ENCODE measurements at places on chromosomes 6 and 20.

DNA sequence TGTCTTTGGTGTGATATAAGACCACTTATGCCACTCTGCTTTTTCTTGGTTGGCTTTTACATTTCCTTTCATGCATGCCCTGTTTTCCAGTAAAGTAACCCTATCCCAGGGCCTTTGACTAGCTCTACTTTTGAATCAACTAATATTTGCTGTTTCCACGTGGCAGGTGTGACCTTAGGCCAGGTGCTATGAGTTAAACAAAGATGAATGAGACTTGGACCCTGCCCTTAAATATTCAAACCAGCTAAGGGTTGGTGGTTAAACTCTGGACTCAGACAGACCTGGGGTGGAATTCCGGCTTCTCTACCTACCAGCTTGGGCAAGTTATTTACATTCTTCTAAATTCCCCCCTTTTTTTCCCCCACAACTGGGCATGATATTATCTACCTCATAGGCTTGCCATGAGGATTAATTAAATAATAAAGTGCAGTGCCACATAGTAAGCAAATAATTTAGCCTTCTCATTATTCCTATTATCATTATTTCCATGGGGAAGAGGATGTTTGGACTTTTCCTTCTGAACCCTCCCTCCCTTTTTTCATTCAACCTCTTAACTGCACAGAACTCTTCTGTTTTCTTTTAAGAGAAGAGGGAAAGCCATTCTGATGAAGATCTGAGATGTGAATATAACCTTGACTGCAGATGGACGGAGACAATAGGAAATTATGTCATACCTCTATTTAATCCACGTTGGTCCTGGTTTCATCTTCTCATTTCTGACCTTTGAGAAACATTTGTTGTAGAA is 143.6 kb upstream of the TNFAIP3 start:
- no peak for DNase-seq

DNA sequence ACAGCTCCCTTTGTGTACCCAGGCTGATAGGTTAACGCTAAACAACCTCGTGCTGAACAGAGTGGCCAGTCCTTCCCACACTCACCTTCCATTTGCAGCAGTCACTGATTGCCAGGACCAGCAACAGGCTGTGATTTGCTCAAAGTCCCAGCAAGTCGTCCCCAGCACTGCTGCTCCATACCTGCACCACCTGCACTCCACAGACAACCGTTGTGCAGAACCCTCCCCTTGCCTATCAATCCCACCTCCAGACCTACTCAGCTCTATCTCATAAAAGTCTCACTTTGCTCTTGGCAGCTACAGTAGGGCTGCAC is 43.1 kb upstream of the SCML4 start:
- no peak for DNase-seq

DNA sequence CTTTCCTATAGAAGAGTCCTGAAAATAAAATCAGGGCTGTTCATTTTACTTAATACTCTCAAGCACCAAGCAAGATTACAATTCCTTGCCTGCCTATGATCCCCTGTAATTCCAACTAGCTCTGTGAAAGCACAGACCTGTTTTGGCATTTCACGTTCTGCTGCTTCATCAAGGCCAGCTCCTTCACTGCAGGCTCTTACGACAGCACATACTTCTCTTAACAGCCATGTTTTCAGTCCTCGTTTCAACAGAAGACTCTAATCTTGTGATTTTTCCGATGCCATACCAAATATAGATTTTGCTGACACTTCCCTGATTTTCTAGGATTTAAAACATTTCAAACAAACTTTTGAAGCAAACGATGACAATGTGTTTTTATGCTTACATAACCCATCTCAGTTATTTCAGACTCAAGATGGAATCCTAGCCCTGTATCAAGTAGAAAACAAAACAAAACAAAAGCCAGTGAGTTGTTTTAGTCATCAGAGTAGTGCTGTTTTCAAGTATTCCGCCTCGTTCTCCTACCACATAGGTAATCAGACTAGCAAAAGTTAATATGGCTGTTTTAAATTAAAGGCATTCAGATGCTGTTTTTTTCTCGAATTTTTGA is 616.5 kb upstream of the CITED2 start:
- DNase-seq = no peak

- no peak for DNase-seq
Observed at GRCh38 chr6:1287103-1287591, 24.8 kb upstream of the FOXQ1 start.

GRCh38 chr6:143939364-143939763 is 68.7 kb downstream of the PLAGL1 start:
- DNase-seq = no peak

DNA sequence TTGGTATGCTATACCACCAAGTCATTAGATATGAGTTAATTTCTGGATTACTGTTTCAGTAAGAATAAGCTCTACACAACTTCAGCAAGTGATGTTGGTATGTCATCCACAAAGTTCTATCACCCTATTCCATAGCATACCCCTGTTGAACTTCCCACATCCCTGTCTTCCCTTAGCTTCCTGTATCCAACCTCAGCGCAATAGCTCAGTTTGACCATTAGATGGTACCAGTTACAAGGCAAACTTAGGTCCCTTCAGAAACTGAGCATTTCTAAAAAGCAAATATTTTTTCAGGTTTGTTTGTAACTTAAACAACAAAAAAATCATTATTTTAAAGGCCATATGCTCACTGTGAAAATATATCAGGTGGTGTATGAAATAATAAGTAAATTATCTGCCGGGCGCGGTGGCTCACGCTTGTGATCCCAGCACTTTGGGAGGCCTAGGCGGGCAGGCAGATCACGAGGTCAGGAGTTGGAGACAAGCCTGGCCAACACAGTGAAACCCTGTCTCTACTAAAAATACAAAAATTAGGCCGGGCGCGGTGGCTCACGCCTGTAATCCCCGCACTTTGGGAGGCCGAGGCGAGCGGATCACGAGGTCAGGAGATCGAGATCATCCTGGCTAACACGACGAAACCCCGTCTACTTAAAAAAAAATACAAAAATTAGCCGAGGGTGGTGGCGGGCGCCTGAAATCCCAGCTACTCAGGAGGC is 8.8 kb upstream of the MOG start:
- no peak for DNase-seq

DNA sequence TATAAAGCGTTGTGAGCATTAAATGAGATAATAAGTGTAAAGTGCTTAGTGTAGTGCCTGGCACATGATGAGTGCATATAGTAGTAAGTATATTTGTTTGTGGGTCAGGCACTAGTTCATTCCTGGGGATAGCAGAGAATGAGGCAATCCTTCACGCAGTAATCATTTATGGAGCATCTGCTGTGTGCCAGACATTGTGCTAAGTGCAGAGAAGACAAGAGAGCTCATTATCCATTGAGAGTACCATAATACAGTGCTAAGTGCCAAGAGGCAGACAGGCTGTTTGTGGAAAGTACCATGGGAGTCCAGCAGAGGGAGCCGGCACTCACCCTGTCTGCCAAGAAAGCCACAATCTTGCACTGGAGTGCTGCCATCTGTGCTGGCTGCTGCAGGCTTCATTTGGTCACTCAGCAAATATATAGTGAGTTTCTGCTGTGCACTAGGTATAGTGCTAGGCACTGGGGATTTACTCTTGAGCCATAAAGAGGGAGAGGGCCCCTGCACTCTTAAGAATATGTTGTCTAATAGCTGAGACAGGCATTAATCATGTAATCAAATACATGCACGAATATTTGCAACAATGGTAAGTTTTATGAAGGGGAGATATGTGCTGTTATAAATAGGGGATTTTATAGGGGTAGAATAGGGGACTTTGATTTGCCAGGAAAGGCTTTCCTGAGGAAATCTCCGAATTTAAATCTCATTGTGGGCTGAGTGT is 12.9 kb upstream of the MROH8 start:
- DNase-seq = peak; percentile 55

DNA sequence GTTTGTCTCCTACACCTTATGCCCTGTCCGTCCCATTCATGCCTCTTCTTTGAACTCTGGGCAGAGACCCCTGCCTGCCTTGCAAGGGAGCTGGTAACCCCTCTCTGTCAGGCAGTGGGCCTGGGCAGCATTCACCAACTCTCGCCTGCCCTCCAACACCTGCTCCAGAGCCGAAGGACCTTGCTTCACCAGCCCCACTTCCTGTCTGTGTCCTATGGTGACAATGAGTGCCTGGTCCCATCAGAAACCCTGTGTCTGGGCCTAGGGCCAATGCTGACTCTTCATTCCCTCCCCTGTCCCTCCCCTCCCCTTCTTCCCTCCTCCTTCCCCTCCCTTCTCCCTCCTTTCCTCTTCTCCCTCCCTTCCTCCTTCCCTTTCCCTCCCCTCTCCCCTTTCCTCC is 22.8 kb upstream of the PCMTD2 start:
- no peak for DNase-seq

DNA sequence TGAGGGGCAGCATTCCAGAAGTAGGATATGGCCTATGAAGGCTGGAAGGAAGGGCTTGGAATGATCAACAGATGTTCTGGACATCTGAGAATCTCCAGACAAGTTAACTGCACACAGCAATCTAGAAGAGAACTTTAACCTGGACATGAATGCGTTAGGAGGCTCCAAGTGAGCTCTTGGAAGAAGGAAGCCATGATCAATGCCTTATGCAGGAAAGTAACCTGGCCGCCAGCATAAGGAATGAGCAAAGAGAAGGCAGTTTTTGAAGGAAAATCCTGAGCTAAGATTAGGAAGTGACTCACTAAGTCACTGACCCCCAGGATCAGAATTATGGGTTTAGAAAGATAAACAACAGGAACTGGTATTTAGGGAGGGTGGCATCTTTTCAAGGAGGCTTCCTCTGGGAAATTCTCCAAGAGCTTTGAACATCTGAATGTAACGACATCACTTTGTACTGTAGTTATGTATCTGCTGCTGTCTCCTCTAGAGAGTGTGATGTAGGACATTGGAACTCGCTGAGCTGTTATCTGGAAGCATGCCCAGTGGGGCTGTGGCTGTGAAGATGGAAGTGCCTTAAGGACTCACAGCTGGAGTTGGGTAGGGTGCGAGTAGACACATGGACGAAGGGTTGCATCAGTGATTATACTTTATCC is 236.8 kb downstream of the PACRG start:
- DNase-seq = no peak

DNA sequence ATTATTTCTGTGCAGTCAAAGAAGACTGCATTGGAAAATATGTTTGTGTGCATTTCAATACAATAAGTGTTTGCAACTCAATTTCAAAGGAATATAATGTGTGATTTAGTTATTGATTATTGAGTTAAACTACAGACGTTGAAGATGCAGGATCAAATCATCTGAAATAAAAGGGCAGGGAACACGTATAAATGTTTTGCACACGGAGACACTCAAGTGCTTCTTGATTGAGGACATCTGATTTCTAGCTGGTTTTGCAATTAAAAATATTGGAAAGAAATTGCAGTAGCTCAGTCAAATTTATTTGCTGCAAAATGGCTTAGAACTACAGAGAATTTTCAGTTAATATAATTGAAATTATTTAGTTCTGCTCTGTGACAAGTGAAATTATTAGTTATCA is 412.7 kb downstream of the UTRN start:
- DNase-seq = no peak

DNA sequence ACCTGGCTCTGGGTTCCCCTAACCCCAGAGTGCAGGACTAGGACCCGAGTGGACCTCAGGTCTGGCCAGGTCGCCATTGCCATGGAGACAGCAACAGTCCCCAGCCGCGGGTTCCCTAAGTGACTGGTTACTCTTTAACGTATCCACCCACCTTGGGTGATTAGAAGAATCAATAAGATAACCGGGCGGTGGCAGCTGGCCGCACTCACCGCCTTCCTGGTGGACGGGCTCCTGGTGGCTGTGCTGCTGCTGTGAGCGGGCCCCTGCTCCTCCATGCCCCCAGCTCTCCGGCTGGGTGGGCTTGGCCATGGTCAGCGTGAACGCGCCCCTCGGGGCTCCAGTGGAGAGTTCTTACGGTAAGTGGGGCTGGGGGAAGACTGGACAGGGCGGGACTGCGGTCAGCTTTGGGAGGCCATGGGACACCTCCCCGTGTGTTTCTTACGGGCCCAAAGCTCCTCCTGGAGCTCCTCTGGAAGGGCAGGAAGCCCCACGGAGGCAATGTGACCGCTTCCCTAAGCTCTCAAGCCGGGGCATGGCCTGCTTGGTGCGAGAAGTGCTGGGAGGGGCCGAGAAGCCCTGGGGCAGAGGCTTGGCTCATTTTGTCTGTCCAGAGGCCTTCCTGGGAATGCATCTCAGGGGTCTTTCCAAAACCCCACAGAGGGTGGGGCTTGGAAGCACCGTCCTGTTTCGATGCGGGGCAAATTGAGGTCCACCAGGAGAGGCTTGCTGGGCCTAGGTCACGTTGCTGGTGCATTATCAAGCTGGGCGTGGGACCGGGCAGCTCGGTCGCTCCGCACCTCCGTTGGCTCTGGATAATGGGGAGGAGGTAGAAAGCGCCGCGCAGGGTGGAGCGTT is at the start of gene HNF4A:
TSS of gene HNF4A (plus strand) at position 202 of the 855 bp plus-strand sequence. CDS start at position 308, 106 bp downstream.
- DNase-seq = no peak

DNA sequence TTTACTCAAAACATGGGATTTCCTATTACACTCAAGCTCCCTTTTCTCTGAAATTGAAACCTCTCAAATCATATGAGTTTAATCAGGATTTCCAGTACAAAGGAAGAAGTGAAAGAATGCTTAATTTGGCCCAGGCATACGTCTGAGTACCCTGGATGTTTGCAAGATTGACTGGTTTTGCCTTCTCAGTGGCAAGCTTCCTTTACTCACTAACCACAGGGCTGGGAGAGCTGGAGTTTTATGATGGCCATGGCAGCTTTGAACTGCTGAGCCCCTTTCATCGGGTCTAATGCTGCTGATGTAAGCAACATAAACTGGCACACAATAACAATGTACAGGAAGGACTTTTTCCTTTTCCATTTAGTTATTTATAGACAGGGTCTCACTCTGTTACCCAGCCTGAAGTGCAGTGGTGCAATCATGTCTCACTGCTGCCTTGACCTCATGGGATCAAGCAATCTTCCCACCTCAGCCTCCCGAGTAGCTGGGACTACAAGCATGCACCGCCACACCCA is 194.8 kb downstream of the SLC35F1 start:
- DNase-seq = no peak

DNA sequence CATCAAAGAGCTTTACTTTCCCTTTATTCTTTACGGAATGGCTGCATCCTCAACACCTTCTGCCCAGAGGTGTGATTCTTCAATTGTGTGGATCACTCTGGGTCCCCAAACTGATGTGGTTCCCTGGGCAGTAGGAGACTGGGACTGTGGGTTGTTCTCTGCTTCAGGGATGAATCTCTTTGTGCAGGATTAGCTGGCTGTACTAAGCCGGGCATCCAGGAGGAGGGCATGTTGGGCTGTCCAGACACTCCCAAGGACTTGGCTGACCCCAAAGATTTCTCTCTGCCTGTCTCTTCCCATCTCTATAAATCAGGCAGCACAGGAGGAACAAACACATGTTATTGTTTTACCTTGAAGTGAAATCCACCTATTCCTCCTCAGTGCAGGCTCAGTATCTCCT is 15.3 kb downstream of the FARS2 start:
- DNase-seq = no peak

Data from activated T-helper 1 cell treated with anti-CD3 and anti-CD28 coated beads, Interleukin-12 subunit alpha, Interleukin-12 subunit beta, Interleukin-2, Interleukin-4 antibody, amounts not matched to agents 30 ng/mL and 10 ng/mL and 1 ng/mL, durations not matched to agents 14 hours and 24 hours and 36 hours (primary cell).